WERI-Rb-1 (cell line): ENCODE measurements at places on chromosomes 13 and 19.

DNA sequence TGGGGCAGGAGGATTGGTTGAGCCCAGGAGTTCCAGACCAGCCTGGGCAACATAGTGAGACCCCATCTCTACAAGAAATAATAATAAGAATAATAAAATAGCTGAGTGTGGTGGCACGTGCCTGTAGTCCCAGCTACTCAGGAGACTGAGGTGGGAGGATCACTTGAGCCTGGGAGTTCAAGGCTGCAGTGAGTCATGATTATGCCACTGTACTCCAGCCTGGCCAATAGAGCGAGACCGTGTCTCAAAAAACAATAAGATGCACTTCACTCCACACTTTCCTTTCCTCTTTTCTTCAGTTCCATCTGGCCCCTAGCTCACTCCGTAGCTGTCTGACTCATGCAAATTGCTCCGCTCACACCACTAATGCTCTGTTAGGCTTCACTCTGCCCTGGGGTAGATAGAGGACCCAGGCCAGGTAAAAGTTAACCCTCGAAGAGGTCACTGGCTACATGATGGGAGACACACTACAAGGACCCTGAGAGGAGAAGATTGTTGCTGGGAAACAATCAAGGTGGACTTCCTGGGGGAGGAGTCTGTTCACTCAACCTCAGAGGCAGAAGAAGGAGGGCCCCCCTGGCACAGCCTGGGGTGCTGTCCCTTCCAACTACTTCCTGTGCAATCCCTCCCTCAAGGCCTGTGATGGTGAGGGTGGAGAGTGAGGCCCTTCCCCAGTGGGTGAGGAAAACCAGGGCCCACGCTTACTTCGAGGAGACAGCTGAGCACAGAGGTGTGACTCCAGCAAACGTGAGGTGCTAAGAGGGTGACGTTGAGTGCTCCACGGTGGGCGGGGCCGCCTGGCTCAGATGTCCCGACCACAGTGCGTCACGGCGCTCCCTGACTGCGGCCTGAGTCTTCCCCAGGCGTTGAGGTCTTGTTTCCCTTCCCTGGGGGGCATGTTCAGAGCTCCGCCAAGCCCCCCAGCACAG lies 8.8 kb upstream of the TNFSF9 start:
- DNase-seq = no peak

GRCh38 chr13:37491661-37492060 lies 106.9 kb downstream of the POSTN start:
- no peak for DNase-seq

DNA sequence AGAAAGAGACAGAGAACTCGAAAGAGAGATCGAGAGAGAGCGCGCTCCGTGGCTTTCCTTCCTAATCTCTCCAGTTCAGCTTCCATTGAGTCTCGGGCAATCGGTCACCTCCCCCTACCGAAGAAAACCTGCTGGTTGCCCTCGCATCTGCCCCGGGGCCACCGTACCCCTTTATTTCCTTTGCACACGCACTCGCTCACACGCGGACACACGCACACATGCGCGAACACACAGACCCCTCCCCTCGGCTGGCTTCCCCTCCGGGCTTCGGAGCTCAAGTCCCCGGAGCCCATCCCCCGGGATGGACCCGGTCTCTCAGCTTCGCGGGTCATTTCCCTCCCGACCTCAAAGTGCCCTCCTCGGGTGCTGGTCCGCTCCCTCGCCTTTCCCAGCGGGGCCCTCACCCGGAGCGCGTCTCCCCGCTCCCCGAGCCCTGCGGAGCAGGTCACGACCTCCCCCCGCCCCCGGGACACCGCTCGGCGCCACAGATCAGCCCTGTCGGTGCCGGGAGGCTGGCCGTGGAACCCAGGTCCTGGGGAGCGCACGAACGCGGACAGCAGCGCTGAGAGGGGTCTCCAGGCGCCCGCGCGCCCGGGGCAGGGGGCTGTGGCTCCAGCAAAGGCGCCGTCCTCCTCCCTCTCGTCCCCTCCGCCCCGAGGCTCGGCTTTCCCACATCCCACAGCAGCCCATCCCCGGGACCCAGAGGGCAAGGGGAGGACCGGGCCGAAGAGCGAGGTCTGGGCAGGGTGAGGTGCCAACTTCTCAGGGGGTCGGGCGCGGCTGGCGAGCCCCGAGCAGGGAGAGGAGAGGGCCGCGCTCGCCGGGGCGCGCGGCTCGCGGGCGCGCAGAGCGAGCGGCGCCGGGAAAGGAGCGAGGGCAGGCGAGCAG lies 1.8 kb downstream of the DACH1 start:
- DNase-seq = peak; percentile 46

GRCh38 chr13:53004573-53004972 lies 24.0 kb upstream of the OLFM4 start:
- peak; percentile 8 for DNase-seq

- no peak for DNase-seq
Observed at GRCh38 chr13:36509369-36509768, 77.1 kb downstream of the CCNA1 start.

DNA sequence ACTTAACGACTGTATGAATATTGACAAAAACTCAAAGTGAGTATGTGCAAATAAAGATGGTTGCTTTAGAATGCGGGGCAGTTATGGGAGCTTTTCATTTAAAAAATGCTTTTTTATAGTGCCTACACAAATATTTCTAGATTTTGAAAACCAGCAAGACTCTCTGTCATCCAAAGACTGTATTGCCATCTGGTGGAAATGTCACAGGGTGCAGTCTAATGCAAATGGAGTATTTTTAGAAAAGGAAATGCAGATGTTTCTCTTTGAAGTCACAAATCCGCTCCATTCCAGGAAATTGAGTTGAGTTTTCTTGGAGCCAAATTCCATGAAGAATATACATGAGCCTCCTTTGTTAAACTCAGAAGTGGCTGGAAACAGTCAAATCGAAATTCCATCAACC lies 2.3 kb upstream of the C1QTNF9B start:
- DNase-seq = no peak

DNA sequence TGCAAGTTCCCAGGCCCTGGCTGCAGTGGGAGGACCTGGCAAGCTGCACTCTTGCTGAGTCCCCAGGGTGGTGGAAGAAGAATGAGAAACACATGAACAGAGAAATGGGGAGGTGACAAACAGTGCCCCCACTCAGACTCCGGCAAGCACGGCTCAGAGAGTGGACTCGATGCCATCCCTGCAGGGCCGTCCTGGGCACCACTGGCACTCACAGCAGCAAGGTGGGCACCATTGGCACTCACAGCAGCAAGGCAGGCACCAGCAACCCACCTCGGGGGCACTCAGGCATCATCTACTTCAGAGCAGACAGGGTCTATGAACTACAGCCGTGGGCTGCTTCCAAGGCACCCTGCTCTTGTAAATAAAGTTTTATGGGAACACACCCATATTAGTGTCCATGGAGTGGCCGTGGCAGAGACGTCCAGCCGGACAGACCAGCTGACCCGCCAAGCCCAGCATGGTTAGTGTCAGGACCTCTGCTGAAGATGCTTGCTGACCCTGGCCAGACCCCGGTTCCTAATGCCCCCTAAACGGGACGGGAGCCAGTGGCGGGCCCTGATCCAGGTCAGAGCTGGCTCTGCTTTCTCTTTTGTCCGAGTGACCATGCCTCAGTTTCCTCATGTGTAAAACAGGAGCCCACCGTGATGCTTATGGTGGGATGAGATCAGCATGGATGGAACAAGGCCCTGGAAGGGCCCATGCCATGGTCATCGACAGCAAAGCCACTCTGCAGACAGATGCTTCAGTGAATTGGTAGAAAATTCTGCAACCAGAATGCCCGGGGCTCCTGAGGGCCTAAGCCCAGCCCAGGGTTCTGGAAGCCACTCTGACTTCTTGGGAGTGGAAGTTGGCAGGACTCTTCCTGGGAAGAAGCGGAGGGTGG lies 2.1 kb upstream of the F10 start:
- peak; percentile 8 for DNase-seq

DNA sequence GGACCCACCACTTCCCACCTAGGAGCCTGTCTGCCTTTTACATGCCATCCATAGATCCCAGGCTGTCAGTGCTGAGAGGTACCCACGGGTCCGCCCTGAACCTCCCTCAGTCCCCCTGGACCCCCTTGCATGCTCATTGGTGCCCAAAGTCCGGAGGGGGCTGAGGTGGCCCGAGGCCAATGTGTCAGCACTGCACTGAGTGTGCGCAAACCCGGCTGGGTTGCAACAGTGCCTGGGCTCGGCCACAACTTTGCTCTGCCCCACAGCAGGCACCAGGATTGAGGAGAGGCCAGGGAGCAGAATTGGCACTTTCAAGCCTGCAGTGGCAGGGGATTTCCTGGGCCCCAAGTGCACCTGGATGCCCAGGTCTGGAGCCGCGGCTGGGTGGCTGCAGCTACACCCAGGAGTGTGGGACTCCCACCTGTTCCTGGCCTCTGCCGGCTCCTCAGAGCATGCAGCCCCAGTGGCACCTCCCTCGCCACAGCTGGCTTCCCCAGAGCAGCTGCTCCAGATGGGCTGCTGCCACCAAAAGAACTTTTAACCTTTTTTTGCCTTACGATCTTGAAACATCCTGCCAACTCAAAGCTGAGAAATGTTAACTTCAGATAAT lies 837.0 kb downstream of the SLITRK6 start:
- no peak for DNase-seq
